ENCODE measurements at places on chromosomes 12 and 14.

DNA sequence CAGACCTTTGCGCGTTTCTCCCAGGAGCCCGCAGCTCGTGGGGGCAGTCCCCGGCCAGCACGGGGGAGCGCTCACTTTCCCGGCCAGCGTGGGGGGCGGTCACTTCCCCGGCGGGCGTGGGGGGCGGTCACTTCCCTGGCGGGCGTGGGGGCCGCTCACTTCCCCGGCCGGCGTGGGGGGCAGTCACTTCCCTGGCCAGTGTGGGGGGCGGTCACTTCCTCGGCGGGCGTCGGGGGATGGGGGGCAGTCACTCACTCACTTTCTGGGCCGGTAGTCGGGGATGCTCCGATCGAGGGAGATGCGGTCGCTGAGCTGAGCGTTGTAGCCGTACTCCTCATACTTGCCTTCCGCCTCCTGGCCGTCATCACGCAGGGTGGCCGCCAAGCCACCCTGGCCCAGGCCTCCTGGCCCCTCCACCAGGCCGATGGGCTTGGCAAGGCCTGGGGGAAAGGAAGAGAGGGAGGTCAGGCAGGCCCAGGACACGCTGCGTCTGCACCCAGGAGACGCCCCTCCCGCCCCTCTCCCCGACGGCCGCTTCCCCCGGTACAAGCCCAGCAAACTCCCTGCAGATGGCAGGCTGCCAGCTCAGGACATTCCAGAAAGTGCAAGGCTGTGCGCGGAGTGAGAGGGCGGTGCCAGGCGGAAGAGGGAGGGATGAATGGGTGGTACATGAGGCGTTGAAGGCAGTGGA, 43.3 kb downstream of the GALNT9 start:
- no peak for DNase-seq

DNA sequence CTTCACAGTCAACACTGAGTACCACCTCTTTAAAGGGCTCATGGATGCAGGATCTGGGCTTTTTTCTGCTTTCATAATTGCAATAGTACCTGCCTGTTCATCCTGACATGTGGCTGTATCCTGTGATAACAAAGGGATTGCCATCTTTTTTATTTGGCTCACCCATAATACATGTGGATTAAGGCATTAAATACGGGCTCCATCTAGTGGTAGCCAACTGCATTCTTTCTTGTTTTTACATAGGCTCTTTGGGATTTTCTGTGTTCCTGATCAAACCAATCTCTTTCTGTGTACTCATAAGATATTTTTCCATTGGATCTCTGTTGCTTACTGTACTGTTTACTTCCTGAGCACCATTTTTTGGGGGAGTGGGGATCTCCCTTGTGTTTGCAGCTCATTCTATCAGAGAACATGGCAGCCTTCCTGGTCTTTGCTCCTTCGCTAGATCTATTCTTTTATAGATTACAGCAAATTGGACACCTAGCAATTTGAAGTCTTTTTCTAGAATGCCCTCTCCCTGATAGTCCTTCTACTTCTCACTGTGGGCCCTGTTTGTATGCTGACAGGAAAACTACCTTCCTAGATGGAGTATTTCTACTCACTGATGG, 723.4 kb upstream of the MDGA2 start:
- DNase-seq, result no peak

DNA sequence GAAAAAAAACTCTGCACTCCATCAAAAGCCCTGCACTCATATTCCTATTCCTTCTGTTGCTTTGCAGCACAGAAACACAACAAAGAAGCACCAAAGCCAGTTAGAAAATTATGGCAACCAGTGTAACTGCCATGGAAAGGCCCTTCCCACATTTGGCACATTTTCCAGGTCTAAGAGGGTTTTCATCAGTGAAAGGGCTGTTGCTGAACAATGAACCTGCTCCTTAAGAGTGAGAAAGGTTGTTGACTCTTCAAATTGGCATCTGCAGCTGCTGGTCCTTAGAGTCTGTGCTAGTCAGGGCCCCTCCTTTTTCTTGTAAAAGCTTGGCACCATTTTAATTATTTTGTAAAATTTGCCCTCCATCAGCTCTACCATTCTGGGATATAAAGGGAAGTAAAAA, 378.7 kb upstream of the KITLG start:
- no peak for DNase-seq

- no peak for DNase-seq
Observed at GRCh38 chr12:42275499-42275898, 37.5 kb upstream of the YAF2 start.

DNA sequence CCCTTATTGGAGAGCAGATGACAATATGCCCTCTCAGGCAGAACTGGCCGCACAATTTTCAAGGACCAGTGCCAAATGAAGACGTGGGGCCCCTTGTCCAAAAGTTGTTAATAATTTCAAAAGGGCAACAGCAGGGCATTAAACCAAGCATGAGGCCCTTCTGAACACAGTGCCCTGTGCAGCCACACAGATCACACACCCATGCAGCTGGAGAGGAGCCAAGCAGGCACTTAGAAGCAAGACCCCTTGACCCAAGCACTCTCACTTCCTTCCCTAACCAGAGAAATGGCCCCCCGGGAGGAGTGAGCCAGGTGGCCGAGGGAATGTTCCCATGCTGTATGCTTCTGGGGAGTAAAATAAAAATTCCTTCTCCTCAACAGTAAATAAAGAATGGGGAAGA, 114.0 kb upstream of the TMPO start:
- DNase-seq, result no peak

DNA sequence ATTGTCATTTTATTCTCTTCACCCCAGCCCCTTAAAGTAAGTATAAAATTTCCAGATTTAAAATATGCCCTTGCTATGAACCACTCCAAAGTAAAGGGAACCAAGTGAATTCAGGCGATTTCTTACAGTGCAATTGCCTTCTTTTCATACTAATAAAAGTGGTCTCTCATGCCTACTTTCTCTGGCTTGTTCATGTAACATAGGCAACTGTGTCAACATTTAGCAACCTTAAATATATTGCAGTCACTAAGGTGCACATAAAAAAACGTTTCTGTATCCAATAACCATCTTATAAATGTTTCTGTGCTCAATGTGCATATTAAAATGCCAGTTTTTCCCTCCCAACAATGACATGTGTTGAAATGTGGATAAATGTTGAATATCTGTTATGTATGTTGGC, 271.6 kb upstream of the DCN start:
- DNase-seq, result no peak

GRCh38 chr14:53144244-53144643, 8.9 kb downstream of the DDHD1 start:
- DNase-seq, result no peak

DNA sequence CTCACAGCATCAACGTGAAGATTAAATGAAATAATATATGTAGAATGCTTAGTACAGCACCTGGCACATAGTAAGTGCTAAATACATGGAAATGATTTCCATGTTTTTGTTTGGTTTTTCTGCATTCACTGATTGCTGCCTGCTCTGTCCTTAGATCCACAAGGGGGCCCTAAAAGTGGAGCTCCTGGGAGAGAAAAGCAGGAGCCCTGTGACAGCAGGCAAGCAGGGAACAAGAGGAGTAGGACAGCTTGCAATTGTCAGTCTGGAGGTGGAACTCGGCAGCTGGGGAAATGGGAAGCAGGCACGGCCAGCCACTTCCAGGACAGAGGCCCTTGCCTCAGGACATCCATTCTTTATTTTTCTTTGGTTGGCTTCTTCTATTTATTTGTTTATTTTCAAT, 292.9 kb downstream of the BMP4 start:
- DNase-seq, result no peak

- no peak for DNase-seq
Observed at GRCh38 chr12:8886502-8887284, 27.6 kb upstream of the PHC1 start.

GRCh38 chr12:5376591-5377207, 55.2 kb upstream of the NTF3 start:
- no peak for DNase-seq

DNA sequence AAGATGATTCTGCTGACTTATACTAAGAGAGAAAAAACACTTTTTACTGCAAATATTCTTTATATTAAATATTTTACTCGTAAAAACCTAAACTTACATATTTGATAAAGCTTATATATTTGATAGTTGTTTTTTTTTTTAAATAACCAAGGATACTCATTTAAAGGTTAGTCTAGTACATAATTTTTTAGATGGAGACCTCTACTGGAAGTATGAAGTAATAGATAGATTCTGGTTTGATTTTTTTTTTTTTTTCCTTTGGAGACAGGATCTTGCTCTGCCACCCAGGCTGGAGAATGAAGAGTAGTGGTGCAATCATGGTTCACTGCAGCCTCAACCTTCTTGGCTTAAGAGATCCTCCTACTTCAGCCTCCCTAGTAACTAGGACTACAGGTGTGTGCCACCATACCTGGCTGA, 16.4 kb downstream of the ARID2 start:
- no peak for DNase-seq

Measured in stimulated activated CD8-positive, alpha-beta memory T cell treated with anti-CD3 and anti-CD28 coated beads, Interleukin-12 subunit alpha, Interleukin-12 subunit beta, amount 100 ng/mL, for 1 hour (primary cell).